ENCODE measurements at places on chromosomes 1 and 21.

- no peak for DNase-seq
These were observed 3.3 kb downstream of the SH3BGR start for GRCh38 chr21:39454949-39455668.

GRCh38 chr1:119141020-119141424, 569 bp upstream of the WARS2 start:
- no peak for DNase-seq

- no peak for DNase-seq
These were observed 178.0 kb upstream of the DPT start for GRCh38 chr1:168907053-168907452.

GRCh38 chr1:157773493-157774350, 3.2 kb downstream of the FCRL2 start:
- no peak for DNase-seq

DNA sequence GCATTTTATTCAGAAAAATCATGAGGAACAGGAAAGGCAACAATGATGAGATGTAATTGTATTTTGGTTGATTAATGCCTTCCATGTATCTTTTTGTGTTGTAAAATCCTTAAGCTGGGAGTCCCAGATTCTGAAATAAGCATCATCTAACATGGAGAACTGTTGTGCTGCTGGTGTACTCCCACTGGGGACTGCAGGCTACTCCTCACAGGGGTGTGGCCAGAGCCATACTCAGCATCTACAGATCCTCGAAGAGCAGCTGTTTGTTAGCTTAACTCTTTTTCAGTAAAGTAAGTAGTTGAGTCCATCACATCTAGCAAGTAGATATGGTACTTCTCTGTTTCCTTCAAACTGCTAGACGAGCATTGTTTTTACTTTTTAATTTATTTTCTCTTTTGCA, 358.0 kb downstream of the BRINP3 start:
- no peak for DNase-seq
